GM13977 (cell line): ENCODE measurements at places on chromosomes 13 and 19.
A peak's percentile ranks its signal among the peaks of the same experiment; 100 is the strongest.

GRCh38 chr13:42874221-42874620 is 92.8 kb downstream of the FAM216B start:
- no peak for DNase-seq

DNA sequence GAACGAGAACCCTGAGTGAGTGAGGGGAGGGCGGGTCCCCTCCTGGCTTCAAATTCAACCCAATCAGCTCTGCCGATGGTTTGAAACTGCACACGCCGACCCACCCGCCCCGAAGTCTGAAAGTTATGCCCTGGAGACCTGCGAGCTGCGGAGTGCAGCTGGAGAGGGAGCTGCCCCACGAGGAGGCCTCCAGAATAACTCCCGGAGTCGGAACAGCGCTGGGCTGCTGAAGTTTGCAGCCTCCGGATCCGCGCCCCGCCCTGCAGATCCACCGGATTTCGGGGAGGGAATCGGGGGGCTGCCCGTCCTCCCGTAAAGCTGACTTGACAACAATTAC is 7.0 kb downstream of the POU4F1 start:
- no peak for DNase-seq

DNA sequence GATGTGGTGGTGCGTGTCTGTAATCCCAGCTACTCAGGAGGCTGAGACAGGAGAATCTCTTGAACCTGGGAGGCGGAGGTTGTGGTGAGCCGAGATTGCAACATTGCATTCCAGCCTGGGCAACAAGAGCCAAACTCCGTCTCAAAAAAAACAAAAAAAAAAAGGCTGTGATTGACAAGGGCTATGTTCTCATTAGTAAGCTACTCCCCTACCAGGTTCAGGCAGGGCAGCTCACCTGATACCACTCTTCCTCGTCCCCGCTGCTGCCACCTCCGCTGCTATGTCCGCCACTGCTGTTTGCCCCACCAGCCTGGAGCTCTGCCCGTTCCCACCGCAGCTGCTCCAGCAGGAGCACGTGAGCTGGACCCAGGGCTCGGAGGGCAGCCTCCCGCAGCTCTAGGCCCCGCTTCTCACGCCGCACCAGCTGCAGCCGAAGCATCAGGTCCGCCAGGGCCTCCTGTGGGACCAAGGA is 9.4 kb downstream of the USHBP1 start:
- no peak for DNase-seq

- no peak for DNase-seq
These were observed 10.6 kb downstream of the ACOD1 start for GRCh38 chr13:76958841-76959432.

DNA sequence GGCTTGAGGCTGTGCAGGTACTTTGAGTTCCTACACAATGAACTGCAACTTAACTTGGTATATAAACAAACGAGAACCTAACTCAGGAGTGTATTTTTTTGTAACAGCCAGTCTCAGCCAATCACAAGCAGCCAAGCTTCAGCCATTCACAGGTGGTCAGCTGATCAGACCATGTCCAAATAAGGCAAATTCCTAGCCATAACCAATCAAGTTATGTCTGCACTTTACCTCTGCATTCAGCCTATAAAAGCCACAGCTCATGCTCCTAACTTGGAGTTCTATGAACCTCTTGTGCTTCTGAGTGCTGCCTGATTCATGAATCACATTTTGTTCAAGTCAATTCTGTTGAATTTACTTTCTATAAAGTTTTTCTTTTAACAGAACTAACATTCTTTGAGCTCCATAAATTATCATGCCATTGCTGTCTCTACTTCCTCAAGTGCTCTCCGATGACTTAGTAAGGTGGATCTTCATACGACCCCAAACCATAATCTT is 16.8 kb upstream of the MEDAG start:
- no peak for DNase-seq

DNA sequence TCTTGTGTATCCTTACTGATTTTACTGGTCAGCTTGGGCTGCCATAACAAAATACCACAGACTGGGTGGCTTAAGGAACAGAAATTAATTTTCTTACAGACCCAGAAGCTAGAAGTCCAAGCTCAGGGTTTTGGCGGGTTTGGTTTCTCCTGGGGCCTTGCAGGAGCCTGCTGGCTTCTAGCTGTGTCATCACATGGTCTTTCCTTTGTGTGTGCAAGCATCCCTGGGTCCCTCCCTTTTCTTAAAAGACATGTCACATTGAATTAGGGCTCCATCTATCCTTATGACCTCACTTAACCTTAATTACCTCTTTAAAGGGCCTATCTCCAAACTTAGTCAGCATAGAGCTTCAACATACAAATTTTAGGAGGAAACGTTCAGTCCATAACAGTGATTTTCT is 23.4 kb downstream of the UBAC2 start:
- no peak for DNase-seq

GRCh38 chr13:45681113-45681512 is 21.0 kb upstream of the CBY2 start:
- DNase-seq: no peak

DNA sequence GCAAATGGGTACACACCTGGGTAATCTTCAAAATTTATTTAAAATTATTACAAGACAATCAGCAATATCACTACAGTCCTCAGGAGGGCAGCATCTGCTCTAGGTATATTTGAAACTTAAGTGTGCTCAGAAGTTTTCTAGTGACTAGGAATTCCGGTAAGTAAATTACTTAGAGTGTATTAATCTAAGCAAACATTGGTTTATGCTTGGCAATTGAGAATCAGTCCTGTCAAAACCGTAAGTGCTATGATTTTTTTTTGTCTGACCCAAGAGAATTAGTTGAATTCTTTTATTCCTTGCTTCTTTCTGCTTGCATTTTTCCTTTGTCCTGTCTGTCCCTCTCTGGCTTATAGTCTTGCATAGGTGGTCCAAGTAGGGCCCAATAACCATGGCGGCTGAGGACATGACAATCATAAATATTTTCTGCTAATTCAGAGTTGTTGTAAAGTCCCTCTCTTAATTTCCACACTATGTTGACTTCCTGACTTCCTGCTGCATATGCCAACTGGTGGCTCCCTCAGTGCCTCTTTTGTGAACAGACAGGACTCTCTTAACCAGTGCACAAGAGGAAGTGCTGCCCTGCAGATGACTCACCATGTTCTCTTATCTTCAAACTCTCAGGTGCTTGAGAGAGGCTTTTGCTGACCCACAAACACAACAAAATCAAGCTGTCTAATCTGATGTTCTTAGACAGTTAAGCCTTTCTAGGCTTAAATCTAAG is 82.2 kb downstream of the SLAIN1 start:
- peak; percentile 46 for DNase-seq

GRCh38 chr13:29279356-29280254 is 315.9 kb downstream of the SLC7A1 start:
- DNase-seq: no peak

- DNase-seq: no peak
These were observed 16.9 kb upstream of the CYP2S1 start for GRCh38 chr19:41175801-41176777.

DNA sequence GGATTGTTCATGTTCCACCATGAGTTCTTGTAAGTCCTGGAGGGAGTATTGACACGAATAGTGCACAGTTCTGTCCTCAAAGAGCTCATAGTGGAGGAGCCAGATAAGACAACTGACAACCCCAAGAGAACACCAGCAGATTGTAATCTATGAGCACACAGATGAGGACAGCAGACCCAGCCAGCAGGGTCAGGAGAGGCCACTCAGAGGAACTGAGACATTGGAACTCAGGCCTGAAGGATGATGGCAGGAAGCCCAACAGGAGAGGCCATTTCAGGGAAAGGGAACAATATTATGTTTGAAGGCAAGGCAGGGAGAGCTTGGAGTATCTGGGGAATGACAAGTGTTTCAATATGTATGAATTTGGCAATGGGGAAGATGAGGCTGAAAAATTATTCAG is 63.7 kb upstream of the IPO5 start:
- no peak for DNase-seq

DNA sequence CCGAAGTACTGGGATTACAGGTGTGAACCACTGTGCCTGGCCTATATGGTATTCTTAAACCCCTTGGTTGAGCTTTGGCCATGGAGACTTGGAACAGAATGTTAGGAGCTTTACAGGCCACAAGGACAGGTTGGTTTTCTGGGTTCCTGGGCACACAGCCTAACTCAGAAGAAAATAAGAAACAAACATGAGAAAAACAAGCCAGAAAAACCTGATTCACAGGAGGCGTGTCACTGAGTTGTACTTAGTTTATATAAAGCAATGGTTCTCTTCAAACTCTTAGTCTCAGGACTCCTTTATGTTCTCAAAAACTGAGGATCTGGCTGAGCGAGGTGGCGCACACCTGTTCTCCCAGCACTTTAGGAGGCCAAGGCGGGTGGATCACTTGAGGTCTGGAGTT is 125.1 kb upstream of the SPATA13 start:
- DNase-seq: no peak

DNA sequence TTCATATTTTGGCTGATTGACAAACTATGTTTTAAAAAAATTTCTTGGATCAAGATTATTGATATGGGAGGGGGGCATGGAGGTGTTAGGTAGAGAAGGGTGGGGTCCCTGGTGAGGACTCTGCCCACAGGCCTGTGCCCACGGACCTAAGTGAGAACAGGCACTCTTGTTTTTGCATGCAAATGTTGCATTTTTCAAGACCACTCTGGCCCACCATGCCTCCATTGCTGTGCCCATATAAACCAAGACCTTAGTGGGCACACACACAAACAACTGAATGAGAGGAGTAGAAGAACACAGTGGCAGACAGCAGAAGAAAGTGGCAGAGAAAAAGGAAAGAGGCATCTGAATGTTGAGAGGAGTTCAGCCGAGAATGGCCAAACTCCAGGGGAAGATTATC is 69.6 kb upstream of the ZNF98 start:
- no peak for DNase-seq

GRCh38 chr13:75685239-75685697 is 49.1 kb downstream of the LMO7 start:
- DNase-seq: no peak

DNA sequence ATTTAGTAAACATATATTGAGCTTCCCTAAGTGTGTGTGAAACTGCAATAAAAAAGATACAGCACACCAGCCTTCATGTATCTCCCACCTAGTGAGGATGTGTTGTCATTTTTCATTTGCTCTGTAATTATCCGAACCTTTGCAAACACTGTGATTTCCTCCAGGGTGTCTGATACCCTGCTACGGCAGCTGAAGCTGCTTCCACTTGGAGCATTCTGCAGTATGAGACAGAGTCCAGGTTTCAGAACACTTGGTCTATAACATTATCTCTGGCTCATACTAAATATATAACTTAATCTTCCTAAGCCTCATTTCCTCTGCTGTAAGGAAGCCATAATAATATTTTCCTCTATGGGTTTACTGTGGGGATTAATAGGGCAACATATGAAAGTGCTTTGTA is 1338.1 kb upstream of the SLC10A2 start:
- no peak for DNase-seq

DNA sequence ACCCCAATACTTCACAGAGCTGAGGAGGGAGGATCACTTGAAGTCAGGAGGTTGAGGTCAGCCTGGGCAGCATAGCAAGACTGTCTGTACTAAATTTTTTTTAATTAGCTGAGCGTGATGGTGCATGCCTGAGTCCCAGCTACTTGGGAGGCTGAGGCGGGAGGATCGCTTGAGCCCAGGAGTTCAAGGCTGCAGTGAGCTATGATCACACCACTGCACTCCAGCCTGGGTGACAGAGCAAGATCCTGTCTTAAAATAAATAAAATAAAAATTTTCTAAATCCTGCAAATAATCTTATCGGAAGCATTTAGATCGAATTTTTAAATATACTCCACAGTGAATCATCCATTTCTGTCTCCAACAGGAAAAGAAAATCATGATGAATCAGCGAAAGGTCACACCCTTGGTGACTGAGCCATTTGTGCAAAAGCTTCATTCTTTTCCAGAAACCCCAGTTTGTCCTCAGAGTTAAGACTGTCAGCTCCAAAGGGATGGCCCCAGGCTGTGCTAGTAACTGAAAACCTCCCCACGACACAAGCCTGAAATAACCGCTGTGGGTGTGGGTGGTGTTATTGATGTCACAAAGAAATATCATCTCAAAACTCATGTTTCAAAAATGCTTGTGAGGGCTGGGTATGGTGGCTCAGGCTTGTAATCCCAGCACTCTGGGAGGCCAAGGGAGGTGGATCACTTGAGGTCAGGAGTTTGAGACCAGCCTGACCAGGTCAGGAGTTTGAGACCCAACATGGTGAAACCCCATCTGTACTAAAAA is 167.6 kb downstream of the PTPRS start:
- DNase-seq: no peak

- DNase-seq: no peak
These were observed 17.2 kb downstream of the FXYD5 start for GRCh38 chr19:35171730-35172129.

GRCh38 chr19:1754636-1755466 is 1.5 kb downstream of the ONECUT3 start:
- no peak for DNase-seq

- DNase-seq: no peak
These were observed 56.8 kb upstream of the KLF12 start for GRCh38 chr13:74190999-74191398.

- no peak for DNase-seq
These were observed 10.3 kb downstream of the GNA15 start for GRCh38 chr19:3145909-3146676.

- peak; percentile 9 for DNase-seq
These were observed 127.1 kb upstream of the SPACA7 start for GRCh38 chr13:112248862-112249592.

DNA sequence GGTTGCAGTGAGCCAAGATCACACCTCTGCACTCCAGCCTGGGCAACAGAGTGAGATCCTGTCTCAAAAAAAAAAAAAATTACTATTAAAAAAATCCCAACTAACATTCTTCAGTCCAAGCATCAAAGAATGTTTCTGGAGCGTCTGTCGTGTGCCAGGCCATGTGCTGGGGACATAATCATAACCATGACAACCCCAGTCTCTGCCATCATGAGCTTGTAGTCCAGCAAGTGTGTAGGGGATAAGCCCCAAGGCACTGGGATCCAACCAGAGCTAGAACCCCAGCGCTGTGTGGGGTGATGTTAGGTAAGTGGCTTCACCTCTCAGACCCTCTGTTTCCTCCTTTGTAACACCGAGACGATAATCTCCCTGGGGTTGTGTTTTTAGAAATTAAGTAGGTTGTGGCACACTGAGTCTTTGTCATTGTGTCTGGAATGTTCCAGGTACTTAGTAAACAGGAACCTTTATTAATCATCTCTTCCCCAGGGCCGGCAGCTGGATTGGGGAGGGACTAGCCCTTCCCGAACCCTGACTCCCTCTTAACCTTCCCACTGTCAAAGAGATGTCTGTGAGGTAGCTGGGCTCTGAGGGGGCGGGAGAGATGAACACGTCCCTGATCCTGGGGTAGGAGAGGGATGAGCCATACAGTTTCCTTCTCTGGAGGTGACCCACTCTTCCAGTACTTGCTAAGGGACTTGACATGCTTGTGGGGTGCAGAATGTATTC is 5.2 kb downstream of the ITPKC start:
- DNase-seq: no peak
